ENCODE measurements at places on chromosomes 5 and 9.

- DNase-seq, result no peak
Observed at GRCh38 chr5:11809407-11809806, 94.8 kb downstream of the CTNND2 start.

DNA sequence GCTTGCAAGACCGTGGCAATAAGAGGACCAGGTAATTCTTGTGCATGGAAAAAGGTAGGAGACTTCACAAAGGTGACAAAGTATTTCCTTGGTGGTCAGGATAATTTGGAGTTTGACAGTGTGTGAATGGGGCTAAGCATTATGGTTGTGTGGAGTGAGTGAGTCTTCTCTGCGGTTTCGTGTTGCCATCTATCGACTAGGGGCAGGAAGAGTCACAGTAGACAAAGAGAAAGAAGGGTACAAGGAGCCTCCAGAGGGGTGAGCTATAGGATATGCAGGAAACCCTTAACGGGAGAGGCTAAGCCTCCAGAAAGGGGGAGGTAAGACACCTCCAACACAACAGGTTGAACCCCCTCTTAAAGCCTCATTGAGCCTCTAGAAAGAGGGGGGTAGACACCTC, 64.0 kb upstream of the RANBP6 start:
- DNase-seq, result no peak

DNA sequence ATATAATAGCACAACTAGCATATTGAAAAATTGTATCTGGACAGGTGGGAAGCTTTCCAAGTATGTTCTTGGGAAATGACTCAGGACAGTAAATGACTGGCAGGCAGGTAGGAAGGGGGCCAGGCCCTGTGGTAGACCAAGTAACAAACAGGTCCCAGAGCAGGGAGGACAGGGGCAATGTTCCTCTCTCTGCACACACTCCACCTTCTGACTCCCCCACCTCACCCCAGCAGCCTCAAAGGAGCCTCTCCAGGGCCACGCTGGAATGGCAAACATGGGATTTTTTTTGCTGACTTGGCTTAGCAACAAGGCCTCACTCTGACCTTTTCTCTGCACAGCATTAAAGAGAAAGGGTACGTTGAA, 31.1 kb upstream of the IQGAP2 start:
- DNase-seq, result no peak

DNA sequence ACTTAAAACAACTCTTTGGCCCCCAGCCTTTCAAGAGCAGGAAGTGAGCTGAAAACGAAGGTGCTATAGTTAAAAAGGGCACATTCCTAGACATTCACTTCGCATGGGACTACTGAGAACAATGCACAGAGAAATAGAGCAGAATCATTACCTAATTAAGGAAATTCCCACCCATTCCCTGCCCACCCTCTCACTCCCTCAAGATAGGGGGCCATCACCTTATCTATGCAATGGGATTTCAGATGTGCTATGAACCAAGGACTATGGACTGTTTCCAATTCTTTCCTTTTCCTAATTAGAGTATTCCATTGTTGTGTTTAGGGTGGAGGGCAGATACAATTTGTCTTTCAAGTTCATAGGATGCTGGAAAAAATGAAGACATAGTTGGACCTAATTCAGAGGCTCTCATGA, 476.8 kb downstream of the CETN3 start:
- DNase-seq, result no peak

DNA sequence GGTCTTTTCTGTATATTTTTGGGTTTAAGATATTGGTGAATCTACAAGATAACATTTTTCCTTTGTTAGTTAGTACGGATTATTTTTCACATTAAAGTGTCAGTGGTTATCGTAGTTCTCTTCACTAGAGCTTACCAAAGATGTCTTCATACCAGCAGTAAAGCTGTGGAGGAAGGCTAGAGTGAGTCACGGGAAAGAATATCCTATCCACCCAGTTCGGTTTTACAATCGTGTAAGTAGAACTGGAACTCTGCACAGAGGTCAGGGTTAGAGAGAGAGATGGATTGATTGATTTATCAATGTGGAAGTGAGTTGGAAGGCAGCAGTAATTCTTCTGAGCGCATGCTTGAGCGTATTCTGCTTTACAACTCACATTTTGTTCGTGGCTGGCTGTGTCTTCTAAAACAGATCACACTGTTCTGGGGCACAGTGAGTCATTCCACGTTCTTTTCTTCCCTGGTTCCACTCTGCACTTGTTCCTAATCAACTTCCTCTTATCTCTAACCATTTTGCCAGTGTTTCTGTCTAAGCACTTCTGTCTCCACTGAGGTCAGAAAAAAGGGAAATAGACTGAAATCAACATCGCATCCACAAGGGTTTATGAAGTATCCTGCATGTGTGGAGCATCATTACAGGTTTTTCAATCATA, 86.5 kb upstream of the ARRDC3 start:
- peak; percentile 55 for DNase-seq

DNA sequence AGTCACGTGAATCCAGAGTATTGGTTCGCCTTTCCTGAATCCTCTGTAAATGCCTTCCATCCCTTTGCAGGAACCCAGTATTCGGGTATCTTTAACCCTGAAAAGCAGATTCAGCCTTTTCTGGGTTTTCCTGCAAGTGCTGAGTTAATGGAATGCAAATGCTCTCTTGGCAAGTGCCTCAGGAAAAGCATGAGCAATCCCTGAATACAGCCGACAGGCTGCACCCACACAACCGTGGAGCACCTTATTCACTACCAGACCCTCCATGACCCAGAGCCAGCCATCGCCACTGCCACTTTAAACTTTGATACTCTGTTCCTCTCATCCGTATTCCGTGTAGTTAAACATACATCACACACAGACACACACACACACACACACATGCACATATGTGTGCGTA, 54.4 kb downstream of the ZNF622 start:
- DNase-seq, result no peak

DNA sequence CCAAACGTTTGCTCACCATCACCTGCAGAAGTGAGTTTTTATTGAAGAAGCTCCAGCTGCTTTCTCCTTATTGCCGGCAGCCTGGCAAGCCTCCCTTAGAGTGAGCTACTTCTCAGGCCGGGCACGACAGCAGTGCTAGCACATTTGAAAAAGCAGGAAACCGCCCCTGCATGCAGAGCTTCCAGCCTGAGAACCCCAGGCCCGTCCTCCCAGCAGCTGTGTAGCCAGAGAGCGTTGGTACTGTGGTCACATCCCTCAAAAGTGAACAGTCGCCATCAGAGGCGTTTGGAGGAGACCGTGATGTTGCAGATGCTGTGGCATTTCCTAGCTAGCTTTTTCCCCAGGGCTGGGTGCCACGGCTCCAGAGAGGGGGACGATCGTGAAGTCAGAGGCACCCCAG, 23.5 kb downstream of the SLC25A25 start:
- no peak for DNase-seq

- DNase-seq, result no peak
Observed at GRCh38 chr5:180636403-180637075, 12.9 kb downstream of the FLT4 start.

DNA sequence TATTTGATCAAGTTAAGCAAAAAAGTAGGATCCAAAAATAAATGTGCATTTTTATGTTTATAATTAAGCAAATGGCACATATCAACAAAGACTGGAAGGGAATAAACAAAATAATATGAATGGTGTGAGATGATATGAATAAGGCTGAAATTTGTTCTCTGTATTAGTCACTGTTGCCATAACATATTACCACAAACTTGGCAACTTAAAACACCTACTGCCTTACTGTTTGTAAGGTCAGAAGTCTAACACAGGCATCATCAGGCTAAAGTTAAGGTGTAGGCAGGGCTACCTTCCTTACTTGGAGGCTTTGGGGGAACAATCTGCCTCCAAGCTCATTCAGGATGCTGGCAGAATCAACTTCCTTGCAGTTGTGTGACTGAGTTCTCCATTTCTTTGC, 19.3 kb downstream of the PGGT1B start:
- DNase-seq, result peak; percentile 10

DNA sequence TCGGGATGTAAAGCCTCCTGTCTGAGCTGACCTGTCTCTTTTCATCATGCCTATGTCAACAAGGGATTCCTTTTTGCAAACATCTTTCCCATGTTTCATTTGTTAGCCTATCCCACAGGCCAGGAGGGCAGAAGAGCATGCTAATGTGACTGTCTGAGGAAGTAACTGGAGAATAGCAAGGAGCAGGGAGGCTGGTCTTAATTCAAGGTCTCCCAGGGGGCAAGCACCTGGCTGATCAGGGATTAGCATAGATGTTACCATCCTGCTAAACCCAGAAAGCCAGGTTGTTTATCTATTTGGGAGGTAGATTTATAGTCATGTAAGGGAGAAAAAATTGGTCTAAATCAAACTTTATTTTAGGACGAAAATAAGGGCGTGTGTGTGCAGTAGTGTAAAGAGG, 36.7 kb upstream of the MAP1B start:
- DNase-seq, result no peak

- peak; percentile 86 for DNase-seq
Observed at GRCh38 chr5:10719965-10720364, 41.1 kb downstream of the DAP start.

DNA sequence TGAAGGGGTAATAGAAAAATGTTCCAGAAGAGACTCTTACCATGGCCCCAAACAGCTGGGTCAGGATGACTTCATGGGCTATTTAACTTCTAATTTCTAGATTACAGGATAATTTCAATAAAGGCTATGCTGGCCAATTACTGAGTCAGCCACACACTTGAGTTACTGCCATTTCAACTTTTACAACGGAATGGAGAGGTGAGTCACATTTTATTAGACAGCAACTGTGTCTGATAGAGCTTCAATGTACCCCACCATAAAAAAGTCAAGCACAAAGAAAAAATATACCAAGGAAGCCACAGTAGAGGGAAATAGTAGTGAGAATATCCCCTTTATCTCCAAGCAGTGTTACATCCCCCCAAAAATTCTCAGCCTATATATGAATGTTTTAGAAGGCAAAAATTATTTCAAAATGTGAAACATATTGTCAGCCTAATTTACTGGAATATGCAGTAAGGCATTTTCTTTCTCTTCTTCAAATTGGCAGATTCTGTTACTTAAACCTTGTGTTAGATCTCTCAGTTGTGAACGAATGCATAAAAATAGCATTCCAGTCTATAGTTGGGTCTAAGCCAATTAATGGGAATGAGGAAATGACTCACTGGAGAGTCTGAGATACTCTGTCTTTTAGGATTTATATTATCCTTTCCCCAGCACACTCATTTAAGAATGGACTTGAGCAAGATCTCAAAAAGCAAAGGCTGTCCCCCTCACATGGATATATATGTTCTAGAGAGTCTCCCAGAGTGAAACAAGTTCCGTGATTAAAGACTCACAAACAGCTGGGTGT, 47.1 kb upstream of the RAI14 start:
- DNase-seq, result peak; percentile 96

- DNase-seq, result peak; percentile 87
Observed at GRCh38 chr9:36151316-36152210, 15.0 kb downstream of the GLIPR2 start.

- no peak for DNase-seq
Observed at GRCh38 chr5:2633992-2634391, 117.5 kb downstream of the IRX2 start.

DNA sequence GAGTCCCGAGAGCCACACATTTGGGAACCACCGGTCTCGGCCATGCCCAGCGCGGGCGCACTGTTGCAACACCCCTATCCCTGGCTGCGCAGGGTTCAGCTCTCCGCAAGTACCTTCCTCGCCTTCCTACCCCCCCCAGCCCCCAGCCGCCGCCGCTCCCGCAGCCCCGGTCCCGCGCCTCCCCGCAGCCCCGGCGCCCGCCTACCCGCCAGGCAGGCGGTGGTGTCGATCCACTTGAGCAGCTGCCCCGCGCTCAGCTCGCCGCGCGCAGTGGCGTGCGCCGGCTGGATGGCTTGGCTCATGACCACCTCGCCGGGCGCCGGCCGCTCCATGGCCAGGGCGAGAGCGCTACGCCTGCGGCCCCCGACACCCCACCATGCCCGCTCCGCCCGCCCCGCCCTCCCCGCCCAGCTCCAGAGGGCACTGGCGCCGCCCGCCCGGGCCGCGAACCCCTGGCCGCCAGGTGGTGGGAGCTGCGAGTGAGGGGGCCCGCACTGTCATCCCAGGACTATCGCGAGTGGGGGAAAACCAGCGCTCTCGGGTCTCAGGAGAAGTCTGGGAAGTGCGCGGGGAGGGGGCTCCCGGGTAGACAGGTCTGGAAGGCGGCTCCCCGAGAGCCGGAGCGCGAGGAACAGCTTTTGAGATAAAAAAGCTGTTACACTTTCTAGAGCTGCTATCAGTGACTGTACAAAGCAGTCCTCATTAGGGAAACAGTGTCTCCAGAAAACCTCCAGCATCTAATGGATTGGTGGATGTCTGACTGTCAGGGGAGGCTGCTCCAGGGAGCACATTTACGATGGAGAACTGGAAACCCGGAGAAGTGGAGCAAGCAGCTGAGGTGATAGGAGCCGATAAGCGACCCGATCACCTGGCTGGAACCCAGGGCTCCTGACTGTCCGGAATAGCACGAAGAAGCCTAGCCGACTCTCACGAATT, at the start of gene ACOT12:
Gene ACOT12 (minus strand): TSS at position 352 of the 936 bp plus-strand sequence. CDS start 20 bp downstream, at position 332.
- DNase-seq, result peak; percentile 36

- DNase-seq, result no peak
Observed at GRCh38 chr9:79569814-79570447, 1.8 kb upstream of the TLE4 start.

- peak; percentile 93 for DNase-seq
Observed at GRCh38 chr9:35907711-35908503, 1.4 kb upstream of the SPAAR start.

DNA sequence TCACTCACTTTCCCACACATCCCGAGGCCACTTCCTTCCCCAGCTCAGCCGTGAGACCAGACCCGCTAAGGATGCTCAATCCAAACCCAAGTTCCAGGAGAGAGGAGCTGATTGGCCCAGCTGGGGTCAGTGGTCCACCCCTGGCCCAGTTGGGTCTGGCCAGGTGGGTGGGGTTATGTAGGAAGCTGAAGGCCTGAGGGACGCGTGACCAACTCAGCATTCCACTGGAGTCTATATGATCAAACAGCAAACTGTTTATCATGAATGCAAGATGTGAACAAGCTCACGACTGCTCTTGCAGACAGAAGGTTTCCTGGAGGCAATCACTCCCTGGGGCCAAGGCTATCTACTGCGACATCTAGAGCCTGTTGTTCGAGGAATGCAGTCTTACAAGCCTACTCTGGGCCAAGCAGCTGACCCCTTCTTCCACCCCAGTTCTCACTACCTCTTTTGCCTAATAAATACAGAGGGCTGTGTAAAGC, 4.9 kb upstream of the RAPGEF1 start:
- no peak for DNase-seq

- no peak for DNase-seq
Observed at GRCh38 chr9:89482056-89482851, 15.7 kb downstream of the SEMA4D start.

GRCh38 chr9:5976674-5977397, 38.6 kb downstream of the RANBP6 start:
- peak; percentile 30 for DNase-seq
